CD4-positive, CD25-positive, alpha-beta regulatory T cell (primary cell): ENCODE measurements at places on chromosomes 13 and 19.

- DNase-seq = no peak
Observed at GRCh38 chr19:15290166-15290565, 42.2 kb downstream of the BRD4 start.

- DNase-seq = no peak
Observed at GRCh38 chr13:99977334-99977911, 4.2 kb upstream of the ZIC2 start.

DNA sequence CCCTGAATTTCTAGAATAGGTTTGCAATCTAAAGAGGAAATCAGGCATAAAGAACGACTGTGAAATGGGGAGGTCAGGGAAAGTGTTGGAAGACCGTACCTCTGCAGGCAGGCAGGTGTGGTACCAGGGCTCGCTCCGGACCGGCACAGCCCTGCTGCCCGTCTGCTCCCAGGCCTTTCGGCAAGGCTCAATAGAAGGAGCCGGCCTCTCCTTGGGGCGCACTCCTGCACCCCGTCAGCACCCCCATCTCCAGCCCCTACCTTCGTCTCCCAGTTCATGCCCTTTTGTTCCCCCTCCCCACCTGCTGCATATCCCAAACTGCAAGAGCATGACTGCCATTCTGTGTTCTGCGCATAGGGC lies 139.8 kb upstream of the SOX1 start:
- no peak for DNase-seq

DNA sequence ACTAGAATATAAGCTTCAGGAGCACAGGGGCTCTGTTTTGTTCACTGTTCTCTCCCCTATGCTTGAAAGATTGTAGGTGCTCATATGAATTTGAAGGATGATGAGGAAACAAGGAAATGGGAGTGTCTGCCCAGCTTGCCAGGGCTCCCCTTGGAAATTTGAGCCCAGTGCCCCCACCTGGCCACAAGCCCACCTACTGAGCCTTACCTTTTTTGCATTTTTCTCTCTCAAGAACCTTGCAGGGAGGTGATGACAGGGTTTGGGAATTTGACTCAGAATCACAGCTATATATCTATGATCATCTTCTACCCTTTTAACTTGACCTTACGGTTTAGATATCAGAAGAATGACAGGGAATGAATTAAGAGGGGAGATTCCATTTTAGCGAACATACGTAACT lies 33.8 kb downstream of the SERP2 start:
- no peak for DNase-seq
